Stimulated activated CD4-positive, alpha-beta T cell treated with anti-CD3 and anti-CD28 coated beads, Interleukin-12 subunit alpha, Interleukin-12 subunit beta, amount 100 ng/mL, for 24 hours (primary cell): ENCODE measurements at places on chromosomes 4 and X.

DNA sequence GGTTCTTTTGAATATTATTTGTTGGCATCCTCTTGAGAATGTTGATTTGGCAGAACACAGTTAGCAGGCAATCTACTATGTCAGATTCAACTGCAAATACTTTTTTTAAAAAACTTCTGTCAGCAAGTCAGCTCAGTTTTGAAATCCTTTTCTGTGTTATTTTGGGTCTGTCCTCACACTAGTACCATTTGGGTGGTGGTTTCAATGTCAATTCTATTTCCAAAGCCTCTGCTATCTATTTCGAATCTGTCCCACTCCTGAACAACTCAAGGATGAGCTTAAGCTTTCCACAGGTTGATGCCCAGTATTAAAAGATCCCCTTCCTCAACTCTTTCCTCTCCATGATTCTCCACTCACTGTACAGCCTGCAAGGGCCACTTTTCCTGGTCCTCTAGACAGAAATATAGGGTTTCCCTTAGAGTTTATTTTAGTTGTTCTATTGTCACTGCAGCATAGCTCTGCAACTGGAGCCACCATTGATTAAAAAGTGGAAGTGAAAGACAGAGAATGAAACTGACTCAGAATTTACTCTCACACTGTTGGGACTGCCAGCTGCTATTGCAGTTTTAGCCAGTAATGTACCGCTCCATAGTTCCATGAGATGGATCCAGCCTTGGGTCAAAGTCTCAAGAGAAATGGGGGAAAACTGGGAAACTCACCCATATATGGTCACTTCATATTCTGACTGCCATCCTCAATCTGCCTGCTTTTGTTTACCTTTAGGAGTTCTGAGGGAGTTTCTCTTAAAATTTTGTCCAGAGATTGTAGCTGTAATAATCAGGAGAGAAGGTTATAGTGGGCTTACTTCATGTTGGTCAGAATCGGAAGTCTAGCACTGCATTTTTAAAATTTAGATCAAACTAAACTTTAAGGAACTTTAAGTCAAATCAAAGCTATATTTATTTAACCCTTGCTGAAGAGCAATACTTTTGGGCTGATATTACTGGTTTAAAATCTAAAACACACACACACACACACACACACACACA, 14.6 kb downstream of the HDX start:
- DNase-seq: no peak

GRCh38 chr4:110840221-110840654, 217.4 kb upstream of the PITX2 start:
- no peak for DNase-seq

DNA sequence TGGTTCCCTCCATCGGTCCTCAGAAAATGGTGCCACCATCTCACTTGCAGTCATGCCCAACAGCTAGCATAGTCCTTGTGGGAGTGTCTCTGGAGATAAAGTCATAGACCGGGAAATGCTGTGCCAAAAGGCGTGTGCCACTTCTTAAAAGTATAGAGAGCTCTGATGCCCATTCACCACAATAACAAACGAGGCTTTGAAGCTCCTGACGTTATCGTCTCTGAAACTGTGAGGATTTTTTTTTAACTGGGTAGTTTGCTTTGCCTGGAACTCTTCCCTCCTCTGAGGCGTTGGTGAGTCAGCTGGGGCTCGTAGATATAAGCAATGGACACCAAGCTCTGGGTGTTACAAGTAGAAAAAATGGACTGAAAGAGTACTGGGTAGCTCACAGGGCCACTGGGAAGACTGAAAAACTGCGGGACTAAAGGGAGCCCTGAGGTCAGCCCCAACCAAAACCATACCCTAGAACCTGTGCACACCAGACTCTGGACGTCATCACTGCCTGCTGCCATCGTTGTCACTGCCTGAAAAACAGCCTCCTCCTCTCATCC, 89.4 kb upstream of the TRIM2 start:
- no peak for DNase-seq

GRCh38 chr4:113471146-113471860, 290.2 kb downstream of the CAMK2D start:
- DNase-seq: no peak

DNA sequence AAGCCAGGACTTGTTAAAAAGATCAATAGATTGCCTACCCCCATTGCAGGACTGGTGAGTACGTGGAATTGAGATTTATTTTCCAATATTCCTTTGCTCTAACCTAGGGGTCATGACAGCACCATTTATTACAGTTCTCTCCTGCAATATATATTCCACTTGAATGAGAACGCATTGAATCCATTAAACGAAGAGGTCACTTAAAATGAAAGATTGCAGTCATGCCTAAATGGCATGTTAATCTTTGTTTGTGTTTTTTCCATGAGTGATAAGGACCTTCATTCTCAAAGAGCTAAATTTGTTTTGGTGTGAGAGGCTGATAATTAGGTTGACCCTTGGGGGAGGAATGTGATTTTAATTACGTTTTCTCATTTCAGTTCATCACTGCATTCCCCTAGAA, 13.5 kb upstream of the LIMCH1 start:
- no peak for DNase-seq

DNA sequence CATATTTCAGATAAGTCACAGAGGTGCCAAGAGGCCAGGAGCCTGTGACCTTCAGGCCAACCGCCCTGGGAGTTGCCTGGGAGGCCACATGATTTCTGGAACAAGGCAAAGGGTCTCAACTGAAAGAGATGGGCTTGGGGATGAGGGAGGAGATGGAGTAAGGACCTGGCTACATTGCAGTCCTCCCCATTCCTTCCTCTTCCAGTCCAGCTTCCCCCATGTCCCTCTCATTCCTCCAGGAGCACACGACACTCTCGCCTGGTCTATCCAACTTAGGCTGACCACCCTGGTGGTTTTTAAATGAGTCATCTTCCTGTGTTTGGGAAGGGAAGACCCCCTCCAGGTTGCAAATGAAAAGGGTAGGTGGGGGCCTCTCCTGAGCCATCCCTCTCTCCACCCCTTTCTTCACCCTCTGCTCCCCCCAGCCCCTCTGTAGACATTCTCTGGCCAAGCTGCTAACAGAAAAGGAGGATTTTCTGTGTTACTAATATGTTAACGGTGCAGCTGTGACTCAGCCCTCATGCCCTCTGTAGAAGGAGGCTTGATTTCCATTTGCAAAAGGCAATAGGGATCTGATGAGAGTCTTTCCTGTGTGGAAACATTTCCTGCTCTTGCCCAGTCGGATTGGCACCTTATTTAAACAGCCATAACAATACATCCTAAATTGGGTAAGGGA, 79.2 kb downstream of the RTL5 start:
- DNase-seq: no peak

DNA sequence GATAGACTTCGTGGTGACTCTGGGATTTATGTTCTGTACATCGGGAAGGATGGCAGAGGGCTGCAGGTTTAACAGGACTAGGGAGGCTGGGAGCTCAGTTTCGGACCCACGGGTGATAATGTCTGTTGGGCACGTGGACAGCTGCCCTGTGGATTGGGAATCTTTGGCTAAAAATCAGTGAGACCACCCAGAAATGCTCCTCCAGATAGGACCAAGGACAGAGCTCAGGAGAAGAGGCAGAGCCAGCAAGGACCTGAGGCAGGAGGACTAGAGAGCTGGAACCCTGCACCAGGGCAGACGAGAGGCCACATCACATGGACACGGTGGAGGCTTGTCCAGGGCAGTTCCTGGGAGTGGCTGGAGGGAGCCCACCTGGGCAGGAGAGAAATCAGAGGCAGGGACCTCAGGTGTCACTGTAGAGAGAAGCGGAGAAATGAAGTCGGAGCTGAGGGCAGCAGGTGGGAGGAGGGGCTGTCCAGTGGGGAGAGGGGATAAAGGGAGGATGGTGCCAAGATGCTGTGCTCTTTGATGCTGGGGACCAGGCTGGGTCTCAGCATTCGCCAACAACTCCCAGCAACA, 79.2 kb downstream of the CPZ start:
- DNase-seq: no peak

DNA sequence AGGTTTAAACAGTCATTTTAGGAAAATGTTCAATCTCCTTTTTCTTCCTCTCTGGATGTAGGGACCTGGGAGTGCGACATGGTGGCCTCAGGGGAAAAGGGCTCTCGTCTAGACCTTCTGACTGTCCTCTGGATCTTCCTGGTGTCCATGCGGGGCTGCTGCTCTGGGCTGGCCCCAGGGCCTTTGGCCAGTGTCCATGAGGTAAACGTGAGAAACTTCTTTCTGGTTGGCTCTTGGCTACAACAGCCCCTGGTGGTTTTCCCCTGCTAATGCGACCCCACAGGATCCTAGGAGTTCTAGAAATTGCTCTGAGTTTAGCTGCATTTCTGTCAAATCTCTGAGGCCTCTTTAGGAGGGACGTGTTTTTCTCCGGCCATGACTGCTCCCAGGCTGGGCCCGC, 85.7 kb downstream of the MFAP3L start:
- no peak for DNase-seq

DNA sequence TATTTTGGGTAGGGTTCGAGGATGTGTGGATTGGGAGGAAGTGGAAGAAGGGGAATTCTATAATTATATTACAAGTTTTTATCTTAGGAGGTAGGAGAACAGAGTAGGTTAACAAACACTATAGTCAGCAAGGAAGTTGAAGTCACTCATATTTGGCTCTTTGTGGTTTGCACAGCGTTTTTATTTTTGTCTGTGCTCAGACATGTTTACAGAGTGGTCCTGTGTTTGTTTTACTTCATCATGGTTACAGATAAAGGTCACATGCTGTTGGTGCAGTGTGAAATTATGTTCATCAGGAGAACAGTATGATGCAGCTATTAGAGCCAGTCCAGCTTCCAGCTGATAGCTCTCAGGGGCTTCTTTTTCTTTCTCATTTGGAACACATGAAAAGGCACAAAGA, 299.9 kb upstream of the SFRP2 start:
- no peak for DNase-seq

DNA sequence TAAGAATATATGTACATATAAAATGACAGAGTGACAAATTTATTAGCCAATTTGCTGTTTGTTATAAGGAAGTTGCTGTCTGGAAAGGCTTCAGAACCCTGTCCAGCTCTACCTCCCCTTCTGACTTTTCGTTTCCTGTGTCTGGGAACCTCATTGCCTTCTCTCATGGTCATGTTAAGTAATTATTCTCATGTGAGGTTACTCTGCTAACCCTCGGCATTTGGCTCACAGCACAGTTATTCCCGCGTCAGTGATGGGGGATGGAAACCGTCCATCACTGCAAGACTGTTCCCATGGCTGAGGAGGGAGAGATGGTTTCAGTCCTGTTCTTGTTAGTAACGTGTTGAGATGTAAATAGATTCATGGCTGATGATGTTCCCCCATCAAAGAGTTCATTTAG, 11.9 kb downstream of the EDNRA start:
- DNase-seq: no peak

- no peak for DNase-seq
Measured at GRCh38 chr4:25031077-25031621, 403 bp upstream of the LGI2 start.

- DNase-seq: no peak
Measured at GRCh38 chrX:23554304-23554703, 113.0 kb upstream of the PRDX4 start.

DNA sequence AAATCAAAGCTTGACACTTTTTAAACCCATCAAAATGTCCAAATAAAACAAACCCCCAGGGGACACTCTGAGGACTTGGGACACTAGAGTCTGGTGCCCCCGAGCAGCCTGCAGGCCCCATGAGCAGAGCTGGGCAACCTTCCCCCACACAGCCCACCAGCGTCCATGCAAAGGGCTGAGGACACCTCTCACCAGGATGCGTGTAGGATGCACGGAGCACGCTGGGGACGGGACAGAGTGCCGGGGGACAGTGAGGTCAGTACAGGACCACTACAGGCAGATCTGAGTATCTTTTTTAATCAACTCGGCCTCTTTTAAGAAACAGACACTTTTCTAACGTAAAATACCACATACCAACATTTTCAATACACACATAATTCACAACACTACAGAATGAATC, 6.9 kb downstream of the GAK start:
- no peak for DNase-seq

DNA sequence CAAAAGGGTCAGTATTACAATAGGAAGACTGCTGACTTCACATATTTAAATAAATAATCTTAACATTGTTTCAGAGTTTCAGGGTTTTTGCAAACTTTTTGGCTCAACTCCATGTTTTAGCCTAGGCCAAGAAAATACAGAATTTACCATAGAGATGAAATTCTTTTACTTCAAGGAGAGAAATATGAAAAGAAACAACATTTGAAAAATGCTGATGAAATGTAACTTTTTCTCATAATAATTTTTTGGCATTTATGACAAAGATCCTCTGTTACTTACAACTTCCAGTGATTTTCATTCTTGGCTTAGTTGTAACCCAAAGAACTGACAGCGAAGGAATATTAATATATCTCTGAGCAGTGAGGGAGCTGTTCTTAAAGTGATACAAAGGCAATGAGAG, 316.1 kb upstream of the EMCN start:
- no peak for DNase-seq

DNA sequence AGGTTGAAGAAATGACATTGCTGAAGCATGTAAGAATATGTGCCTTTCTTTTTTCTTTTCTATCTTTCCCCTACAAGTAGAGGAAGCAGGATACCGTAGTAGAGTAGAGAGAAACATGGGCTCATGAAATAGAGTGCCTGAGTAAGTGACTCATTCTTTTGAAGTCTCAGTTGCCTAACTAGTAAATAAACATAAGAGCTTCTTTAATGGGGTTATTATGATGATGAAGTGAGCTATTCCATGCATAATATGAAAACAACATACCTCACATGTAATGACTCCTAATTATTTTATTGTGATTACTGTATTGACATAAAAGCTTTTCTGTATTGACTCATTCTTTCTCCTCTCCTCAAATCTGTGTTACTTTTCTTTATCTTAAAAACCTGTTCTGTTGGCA, 1538.2 kb downstream of the TECRL start:
- DNase-seq: no peak

GRCh38 chr4:117800636-117801035, 233.7 kb upstream of the NDST3 start:
- DNase-seq: no peak
